ENCODE measurements at places on chromosomes 6 and 20. TPM values are rescaled to one million over a fixed set of nuclear protein-coding genes. Genes with fewer than 3 reads are reported as not detected.

The OR2J3 gene
- total RNA-seq, result not detected

The BHLHE23 gene
- not detected for total RNA-seq

- peak; percentile 47 for DNase-seq
Measured at GRCh38 chr6:31366693-31367470, 9.9 kb upstream of the HLA-B start.

DNA sequence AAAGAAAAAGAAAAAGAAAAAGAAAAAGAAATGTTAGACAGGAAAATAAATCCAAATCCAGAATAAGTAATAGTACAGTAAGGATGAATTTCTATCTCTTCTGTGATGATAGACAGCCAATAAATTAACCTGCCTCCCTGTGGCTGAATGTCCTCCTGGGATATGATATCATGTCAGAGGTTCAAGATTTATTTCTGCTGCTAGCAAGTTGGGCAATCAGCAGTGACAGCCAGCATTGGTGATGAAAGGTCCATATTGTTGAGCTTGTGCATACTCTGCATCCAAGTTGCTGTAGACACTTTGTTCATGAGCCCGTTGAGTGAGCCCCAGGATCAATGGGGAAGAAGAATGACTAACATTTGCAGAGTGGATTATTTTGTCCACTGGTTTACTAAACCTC lies 44.9 kb upstream of the CEP85L start:
- no peak for DNase-seq

- peak; percentile 79 for DNase-seq
Measured at GRCh38 chr6:129744201-129744879, 34.4 kb upstream of the ARHGAP18 start.

DNA sequence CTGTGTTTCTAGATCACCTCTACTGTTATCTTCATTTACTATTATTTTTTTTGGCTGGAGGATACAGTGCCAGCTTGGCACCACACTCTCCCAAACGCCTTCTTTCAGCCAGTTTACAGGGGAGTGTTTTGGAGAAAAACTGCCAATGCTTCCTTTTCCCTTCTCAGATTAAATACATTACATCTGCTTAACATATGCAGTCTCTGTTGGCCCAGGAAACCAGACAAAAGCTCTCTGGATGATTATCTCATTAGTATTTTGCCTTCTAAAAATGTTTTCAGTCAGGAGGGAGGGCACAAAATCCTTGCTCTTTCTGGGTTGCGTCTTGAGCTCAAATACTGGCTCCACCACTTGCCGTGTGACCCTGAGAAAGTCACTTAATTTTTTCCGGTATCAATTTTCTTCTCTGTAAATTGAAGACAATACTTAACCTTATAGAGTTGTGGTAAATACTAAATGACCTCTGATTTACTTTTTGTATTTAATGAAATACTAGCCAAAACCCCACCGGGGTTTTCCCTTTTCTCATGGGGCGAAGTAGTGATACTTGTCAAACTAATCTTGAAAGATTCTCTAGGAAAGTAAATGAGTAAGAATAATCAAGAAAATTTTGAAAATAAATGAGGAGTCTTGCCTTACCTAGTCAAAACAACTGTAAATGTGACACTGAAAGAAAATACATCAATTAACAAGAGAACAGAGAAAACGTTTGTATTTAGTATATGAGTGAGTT lies 146.2 kb downstream of the MMS22L start:
- no peak for DNase-seq

- no peak for DNase-seq
Measured at GRCh38 chr20:62117362-62117646, 5.0 kb upstream of the LSM14B start.
